ENCODE measurements at places on chromosomes 12 and 14. TPM values are rescaled to one million over a fixed set of nuclear protein-coding genes. Genes with fewer than 3 reads are reported as not detected.

PDZRN4 gene
- not detected for total RNA-seq

AKAP3 gene
- 2.5 TPM for total RNA-seq

TMEM63C gene
- total RNA-seq = 2.7 TPM

MYL6B gene
- total RNA-seq = 45.8 TPM

POTEG gene
- not detected for total RNA-seq

IFNG gene
- not detected for total RNA-seq

PTGDR gene
- total RNA-seq = 0.89 TPM

NAP1L1 gene
- total RNA-seq = 267 TPM

NRIP2 gene
- total RNA-seq = 3.2 TPM

MUCL1 gene
- total RNA-seq = not detected

SSPN gene
- 49.8 TPM for total RNA-seq

CPSF6 gene
- 29.3 TPM for total RNA-seq

PLCZ1 gene
- total RNA-seq = not detected
